ENCODE measurements at places on chromosomes 2 and 18.
A peak's percentile ranks its signal among the peaks of the same experiment; 100 is the strongest.

- no peak for DNase-seq
Measured at GRCh38 chr18:715626-716025, 3.2 kb upstream of the ENOSF1 start.

DNA sequence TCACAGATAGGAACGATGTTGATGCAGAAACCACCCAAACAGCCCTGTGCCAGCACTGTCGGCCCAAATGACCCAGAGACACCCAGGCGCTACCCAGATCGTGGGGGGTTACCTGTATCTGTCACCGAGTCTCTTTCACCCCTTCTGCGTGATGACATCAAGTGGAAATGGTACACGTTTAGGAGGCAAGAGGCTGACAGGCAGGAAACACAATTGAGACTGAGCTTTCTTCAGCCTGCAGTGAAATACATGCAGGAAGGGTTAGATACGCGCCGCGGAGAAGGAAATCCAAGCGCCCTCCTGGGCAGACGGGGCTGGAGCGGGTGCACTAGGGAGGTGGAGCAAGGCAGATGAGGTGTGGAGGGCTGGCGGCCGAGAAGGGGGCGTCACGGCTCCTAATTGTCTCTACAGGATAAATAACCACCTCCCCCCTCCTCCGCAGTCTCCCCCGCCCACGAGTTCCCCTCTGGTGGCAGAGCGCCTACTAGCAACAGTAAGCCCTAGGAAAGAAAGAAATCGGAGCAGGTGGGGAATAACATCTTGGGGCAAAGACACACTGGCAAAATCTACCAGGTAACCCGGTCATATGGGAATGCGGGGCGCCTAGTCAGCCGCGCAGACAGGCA is at the start of gene RNF152:
Gene RNF152 (minus strand): TSS at position 325 of the 626 bp plus-strand sequence. CDS start 76,544 bp downstream, outside the sequence.
- peak; percentile 50 for DNase-seq

GRCh38 chr2:85257359-85257969 is 70.3 kb downstream of the TGOLN2 start:
- no peak for DNase-seq

GRCh38 chr2:152481881-152482583 is 147.1 kb downstream of the FMNL2 start:
- no peak for DNase-seq

- DNase-seq: no peak
Measured at GRCh38 chr2:224573724-224574123, 11.4 kb downstream of the CUL3 start.

GRCh38 chr2:199405241-199405640 is 52.5 kb downstream of the SATB2 start:
- DNase-seq: no peak

DNA sequence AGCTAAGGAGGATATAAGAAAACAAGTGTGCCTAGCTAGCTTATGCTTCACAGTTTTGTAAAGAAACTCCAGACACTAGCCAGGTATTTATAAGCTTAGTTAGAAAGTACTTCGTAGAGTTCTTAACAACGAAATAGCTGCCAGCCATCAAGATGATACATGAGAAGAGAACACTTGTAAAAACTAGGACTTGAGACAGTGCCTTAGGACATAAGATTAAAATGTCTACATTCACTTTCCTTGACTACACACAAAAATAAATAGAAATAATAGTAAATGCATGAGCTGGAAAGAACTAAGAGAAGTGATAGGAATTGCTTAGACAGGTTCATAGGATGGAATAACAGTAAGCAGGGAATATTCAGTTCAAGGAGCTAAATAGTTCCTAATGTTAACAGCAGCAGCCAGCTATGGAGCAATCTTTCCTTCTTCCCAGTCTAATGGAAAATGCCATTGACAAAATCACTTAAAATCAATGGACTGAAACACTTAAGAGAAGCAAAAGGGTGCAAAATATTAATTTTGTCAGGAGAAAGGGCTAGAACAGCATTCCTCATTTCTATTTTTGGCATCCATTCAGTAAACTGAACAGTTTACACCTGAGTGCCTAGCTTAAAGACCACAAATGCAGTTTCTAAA is 186.6 kb downstream of the PDE11A start:
- DNase-seq: no peak

DNA sequence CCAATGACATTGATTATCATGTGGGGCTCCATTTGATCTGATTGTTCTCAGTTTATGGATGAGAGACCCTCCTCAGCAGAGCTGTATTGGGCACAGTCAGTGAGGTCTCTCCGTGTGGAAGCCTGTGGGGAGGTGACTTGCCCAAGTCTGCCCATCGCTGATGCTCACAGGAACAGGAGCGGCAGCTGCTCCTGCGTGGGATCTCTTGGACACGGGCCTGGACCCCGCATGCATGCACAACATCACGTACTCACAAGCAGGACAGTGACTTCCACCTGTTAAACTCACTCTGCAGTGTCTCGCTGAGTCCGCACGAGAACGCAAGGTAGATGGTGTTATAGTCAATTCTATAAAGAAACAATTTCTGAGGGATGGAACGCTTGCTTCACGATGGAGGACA is 55.0 kb downstream of the KCNF1 start:
- no peak for DNase-seq

- peak; percentile 8 for DNase-seq
Measured at GRCh38 chr2:63698786-63699548, 110.2 kb downstream of the MDH1 start.

- no peak for DNase-seq
Measured at GRCh38 chr2:237140689-237141285, 55.1 kb downstream of the COPS8 start.

DNA sequence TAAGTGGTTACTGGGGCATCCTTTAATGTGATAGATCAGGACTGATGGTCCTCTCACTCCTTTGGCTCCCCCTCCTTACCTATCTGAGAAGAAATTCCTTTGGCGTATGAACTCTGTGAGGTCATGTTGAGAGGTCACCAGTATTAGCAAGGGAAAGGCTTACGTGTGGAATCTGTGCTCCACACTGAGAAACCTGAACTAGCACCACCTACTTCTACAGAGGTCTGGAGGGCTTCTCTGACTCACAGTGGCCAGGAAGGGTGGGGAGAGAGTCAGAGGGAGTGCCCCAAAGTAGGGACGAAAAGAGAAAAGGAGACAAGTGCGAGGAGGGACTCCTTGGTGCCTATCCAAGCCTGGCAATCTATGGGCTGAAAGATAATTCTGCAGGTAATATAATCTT is 348.6 kb downstream of the TNS1 start:
- DNase-seq: no peak

DNA sequence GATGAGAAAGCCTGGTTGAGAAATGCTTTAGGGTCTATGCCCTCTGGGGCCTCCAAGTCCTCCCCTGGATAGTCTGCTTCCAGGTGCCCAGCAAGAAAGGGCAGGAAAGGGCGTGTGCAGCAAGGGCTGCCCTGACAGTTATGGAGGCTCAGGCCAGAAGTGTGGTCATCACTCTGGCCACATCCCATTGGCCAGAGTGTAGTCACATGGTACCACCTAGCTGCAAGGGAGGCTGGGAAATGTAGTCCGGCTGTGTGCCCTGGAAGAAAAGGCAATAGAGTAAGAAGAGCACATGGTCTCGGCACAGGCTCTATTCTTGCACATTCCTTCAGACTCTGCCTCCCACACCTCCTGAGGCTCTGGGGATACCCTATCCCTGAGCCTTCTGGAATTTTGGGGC is 35.7 kb downstream of the ODC1 start:
- DNase-seq: no peak

GRCh38 chr2:47193607-47194006 is 38.5 kb upstream of the STPG4 start:
- no peak for DNase-seq

DNA sequence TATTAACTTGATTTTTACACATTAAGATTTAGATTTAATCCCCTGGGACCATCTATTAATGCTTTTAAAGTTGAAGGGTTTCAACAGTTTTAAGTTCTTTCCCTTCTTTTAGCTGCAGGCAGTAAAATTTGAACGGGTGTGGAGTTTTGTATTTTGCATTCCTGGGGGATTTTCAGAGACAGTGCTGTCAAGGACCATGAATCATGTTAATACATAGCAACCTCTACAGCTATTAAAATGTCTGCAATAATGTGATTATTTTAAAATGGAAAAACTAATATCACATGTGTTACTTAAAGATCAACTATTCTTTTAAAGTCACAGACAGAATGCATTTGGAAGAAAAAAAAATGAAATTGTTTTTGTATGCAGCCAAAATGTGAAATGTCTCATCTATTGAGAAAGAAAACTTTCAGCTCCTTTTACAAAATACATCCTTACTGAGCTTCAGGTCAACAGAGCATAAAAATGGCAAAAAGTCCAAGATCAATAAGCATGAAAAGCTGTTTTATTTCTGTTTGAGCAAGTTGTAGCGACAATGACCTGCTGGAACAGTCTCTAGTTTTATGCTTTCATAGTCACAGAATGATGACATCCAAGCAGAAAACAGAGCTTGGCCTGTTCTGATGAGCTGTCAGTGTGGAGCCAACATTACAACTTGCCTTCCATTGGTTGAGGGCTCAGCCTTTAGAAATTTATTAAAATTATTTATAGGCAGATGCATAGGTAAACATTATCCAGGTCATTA is 21.6 kb upstream of the ZNF521 start:
- DNase-seq: no peak

DNA sequence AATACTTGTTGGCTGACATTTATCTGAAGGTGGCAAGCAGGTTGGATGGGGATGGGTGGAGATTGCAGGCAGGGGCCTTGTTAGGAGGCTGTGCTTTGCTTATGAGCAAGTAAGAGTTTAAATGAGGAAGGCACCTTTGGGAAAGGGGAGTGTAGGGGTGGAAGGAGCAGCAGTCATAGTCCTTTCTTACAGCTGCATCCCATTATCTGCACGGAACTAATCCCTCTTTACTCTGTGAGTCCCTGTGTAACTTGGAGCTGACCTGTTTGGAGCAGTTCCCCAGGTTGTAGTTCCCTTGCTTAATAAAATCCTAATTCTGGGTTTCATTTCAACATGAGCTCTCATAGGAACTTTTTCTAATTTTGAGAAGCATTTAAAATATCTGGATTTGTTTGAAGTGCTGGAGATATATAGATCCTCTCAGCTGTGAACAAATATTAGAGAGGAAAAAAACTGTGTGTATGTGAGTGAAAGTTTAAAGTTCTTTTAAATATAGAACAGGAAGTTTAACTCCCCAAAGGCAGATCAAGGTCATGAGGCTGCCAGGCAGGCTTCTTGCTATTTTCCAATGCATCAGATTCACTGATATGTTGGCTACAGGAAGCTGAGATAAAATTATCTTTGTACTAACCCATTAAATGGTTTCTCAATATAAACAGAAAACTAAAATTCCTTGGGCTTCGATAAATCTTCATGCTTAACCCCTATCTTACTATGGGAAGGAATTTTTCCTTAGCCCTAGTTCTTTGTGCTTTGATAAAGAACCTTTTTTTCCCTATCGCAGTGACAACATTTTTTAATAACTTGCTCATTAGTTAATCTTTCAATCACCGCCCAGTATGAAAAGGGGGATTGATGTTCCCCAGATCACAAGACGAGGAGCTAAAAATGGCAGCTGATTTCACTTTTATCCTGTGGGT is 104.6 kb upstream of the EML6 start:
- DNase-seq: no peak

DNA sequence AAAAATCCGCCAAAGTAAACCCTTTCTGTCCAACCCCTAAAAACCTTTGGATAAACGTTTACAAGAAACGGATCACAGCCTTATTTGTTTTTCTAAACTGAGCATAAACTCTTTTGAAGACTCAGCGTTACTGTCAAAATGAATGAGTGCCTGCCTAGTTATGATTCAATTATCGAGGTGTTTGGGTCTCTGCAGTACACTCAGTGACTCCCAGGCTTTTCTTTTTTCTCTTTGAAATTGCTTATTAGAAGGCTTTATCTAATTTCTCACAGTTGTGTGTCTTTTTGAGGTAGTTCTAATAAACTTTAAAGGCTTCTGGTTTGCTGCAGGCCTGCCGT is 663 bp downstream of the RHBDD1 start:
- no peak for DNase-seq

- no peak for DNase-seq
Measured at GRCh38 chr18:11119550-11119949, 29.8 kb downstream of the PIEZO2 start.

DNA sequence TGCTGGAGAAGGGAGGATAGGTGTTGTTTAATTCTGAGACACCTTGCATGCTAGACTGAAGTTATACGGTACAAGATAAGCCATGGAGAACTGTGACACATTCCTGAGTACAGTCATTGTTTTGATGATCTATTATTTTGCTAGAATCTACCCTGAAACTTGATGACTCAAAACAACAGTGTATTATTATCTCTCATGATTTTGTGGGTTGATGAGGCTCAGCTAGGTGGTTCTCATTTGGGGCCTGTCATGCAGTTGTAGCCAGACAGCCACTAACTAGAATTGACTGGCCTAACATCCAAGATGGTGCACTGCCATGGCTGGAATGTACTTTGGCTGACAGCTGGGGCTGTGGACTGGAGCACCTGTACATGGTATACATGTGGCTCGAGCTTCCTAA is 5.4 kb upstream of the IL1R1 start:
- DNase-seq: no peak

DNA sequence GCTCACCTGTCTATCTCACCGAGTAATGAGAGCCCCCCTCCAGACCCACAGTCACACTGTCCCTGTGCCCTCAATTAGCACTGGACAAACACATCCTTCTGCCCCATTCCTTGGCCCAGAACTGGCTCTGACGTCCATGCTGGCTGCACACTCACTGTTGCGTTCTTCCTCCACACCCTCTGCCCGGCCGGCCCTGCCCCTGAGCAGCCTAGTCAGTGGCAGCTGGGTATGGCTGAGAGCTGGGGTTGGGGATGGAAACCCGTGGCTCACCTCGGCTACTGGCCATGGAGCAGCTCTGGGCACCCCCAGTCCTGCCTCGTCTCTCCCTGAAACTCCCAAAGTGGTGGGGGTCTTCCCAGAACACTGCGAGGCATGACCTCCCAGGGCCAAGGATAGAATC is 6.5 kb upstream of the UCN start:
- DNase-seq: no peak

DNA sequence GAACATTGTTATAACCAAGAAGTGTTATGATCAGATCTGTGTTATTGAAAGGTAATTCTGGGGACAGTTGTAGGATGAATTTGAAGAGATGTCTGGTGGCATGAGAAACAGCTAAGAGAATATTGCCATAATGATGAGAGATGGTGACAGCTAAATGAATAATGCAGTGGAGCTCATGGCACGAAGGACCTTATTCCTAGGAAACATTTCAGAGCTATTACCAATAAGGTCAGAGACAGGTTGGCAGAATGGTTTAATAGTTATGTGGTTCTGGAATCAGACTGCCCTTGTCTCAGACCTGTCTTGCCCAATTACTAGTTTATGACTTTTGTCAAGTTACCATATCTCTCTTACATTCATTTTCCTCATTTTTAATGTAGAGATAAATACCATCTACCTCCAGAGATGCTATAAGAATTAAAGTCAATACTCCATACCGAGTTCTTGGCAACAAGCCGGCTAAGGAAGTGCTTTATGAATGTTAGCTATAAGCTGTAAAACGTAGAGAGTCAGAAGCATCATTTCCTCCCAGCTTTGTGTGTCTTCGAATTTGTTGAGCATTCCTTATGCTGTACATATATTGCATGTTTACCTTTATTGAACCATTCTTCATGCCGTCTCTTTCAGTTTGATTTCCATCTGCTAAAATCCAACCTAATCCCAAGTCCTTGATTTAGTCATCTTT is 73.6 kb upstream of the COL5A2 start:
- DNase-seq: no peak

- DNase-seq: no peak
Measured at GRCh38 chr2:191676790-191677645, 918 bp upstream of the NABP1 start.

- no peak for DNase-seq
Measured at GRCh38 chr2:136920652-136921333, 155.4 kb downstream of the THSD7B start.
